Activated CD4-positive, alpha-beta memory T cell treated with anti-CD3 and anti-CD28 coated beads for 36 hours (primary cell): ENCODE measurements at places on chromosomes 16 and 17. TPM values are rescaled to one million over a fixed set of nuclear protein-coding genes. Genes with fewer than 3 reads are reported as not detected.

TBC1D3C gene
- total RNA-seq = 0.21 TPM

RCVRN gene
- not detected for total RNA-seq

DNA sequence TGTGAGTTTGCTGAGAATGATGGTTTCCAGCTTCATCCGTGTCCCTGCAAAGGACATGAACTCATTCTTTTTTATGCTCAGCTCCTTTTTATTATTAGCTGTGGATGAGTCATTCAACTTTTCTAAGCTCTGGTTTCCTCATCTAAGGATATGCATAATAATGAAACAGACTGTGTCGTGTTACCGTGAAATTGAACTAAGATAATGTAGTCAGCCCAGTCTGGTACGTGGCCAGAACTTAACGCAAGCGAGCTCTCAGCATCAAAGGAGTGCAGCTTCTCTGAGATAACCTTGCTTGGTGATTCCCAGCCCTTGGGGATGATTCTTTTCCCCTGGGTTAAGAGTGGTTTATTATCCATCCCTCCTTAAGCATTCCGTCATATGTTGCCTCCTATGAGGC, 454.3 kb upstream of the EEF2KMT start:
- H3K27ac ChIP-seq = no peak overlapping the region
- no peaks in the 10 kb centered on the region for H3K27me3 ChIP-seq
- no peaks in the 10 kb centered on the region for H3K36me3 ChIP-seq

- no peaks in the 10 kb centered on the region for H3K36me3 ChIP-seq
- peaks cover 39% of the 10 kb centered on the region for H3K27me3 ChIP-seq
- no peak for DNase-seq
- no peak overlapping the region for H3K4me3 ChIP-seq
- H3K27ac ChIP-seq = no peak overlapping the region
- H3K4me1 ChIP-seq = no peaks in the 10 kb centered on the region
Measured at GRCh38 chr17:45791041-45791582, 7.0 kb downstream of the CRHR1 start.

DNA sequence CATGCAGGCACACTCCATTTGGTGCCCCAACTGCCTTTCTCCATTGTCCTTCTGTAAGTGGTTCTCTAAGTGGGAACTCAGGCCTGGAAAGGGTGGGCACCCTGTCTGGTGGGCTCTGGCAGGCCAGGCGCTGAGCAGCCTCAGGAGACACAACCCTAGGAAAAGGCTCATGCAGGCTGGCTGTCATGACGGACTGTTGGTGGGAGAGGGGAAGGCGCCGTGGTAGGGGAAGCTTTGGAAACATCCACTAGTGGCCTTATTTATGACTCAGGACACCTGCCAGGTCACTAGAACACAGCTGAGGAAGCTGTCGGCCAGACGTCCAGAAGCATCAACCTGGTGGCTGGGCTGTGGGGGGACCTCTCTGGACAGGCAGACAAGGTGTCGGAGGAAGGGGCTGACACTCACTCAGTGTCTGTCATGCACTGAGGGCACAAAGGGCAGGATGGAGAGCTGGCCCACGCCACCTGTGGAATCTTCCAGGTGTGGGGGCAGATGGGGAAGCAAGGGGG, 216.0 kb downstream of the SEC14L1 start:
- no peaks in the 10 kb centered on the region for H3K36me3 ChIP-seq
- DNase-seq = no peak
- H3K4me1 ChIP-seq = peaks cover 11% of the 10 kb centered on the region
- no peak overlapping the region for H3K27ac ChIP-seq
- H3K4me3 ChIP-seq = no peak overlapping the region
